Activated CD8-positive, alpha-beta memory T cell treated with anti-CD3 and anti-CD28 coated beads, Interleukin-2, amount 10 ng/mL, durations not matched to agents 7 days and 5 days (primary cell): ENCODE measurements at places on chromosomes 6 and 20. TPM values are rescaled to one million over a fixed set of nuclear protein-coding genes. Genes with fewer than 3 reads are reported as not detected.

SLC22A1 gene
- total RNA-seq, result 0.82 TPM

- H3K4me1 ChIP-seq, result no peaks in the 10 kb centered on the region
- no peak for DNase-seq
- no peak overlapping the region for H3K27ac ChIP-seq
- H3K27me3 ChIP-seq, result no peaks in the 10 kb centered on the region
- peaks cover 1% of the 10 kb centered on the region for H3K36me3 ChIP-seq
- no peak overlapping the region for H3K4me3 ChIP-seq
Observed at GRCh38 chr6:170036916-170037315, 254.0 kb downstream of the DLL1 start.

DNA sequence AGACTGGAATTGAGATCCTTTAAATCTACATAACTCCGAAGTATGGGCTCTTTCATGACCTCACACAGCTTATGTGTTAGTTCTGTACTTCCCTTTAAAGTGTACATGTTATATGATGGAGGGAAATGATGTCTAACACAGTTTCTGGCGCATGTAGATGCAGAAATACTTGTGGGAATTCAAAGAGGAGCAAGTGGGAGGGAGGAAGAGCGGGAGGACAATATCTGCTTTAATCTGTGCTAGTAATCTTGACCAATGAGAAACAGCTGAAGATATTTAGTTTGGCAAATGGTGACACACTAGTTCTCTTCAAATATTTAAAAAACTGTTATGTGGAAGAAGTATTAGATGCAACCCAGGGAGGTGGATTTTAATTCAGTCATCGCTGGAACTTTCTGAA, 62.9 kb upstream of the PLEKHG1 start:
- peaks cover 7% of the 10 kb centered on the region for H3K4me1 ChIP-seq
- peaks cover 25% of the 10 kb centered on the region for H3K27me3 ChIP-seq
- no peak for DNase-seq
- no peak overlapping the region for H3K4me3 ChIP-seq

AKAP7 gene
- 7.3 TPM for total RNA-seq

- no peaks in the 10 kb centered on the region for H3K36me3 ChIP-seq
- H3K4me3 ChIP-seq, result no peak overlapping the region
- no peak overlapping the region for H3K27ac ChIP-seq
Observed at GRCh38 chr6:3594201-3594600, 137.4 kb upstream of the SLC22A23 start.

DNA sequence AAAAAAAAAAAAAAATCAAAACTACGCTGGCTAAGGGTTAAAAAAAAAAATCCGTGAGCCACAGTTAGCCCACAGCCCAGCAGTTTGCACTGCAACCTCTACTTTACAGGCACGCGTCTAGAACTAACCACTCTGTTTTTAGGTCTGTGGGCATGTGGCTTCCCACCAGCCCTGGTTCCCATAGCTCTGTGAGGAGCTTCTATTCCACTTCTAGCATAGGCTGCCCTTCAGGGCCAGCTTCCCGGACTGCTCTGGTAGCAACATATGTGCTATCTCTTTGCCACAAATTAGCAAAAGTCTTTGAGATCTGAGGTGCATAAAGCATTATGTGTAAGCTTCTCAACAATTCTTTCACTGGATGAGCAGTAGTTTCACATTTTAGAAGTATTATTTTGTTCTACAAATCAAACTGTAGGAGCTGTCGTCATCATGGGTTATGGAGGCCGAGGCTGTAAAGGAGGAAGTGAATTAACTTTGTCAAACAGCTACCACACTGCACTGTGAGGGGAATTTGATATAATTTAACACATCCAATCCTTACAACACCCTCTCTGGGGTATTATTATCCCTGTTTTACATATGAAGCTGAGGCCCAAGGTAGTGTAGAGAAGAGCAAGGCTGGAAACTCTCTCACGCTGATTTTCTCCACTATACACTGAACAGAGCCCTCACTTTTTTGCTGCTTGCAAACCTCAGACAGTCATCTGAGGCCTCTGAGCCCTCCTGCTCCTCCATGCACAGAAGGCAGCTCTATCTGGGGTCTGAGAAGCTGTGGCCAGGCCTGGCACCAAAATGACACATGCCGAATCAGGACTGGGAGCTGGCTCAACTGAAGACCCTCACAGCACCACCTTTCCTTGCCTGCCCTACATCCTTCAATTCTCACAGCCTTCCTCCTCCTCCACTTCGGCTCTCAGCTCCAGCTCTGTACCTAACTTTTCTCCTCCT, 35.4 kb downstream of the MAN1A1 start:
- peak; percentile 91 for DNase-seq
- peaks cover 27% of the 10 kb centered on the region for H3K36me3 ChIP-seq
- peak overlapping the region; percentile 70 for H3K4me3 ChIP-seq
- H3K27ac ChIP-seq, result peak overlapping the region; percentile 97
- no peaks in the 10 kb centered on the region for H3K27me3 ChIP-seq

DNA sequence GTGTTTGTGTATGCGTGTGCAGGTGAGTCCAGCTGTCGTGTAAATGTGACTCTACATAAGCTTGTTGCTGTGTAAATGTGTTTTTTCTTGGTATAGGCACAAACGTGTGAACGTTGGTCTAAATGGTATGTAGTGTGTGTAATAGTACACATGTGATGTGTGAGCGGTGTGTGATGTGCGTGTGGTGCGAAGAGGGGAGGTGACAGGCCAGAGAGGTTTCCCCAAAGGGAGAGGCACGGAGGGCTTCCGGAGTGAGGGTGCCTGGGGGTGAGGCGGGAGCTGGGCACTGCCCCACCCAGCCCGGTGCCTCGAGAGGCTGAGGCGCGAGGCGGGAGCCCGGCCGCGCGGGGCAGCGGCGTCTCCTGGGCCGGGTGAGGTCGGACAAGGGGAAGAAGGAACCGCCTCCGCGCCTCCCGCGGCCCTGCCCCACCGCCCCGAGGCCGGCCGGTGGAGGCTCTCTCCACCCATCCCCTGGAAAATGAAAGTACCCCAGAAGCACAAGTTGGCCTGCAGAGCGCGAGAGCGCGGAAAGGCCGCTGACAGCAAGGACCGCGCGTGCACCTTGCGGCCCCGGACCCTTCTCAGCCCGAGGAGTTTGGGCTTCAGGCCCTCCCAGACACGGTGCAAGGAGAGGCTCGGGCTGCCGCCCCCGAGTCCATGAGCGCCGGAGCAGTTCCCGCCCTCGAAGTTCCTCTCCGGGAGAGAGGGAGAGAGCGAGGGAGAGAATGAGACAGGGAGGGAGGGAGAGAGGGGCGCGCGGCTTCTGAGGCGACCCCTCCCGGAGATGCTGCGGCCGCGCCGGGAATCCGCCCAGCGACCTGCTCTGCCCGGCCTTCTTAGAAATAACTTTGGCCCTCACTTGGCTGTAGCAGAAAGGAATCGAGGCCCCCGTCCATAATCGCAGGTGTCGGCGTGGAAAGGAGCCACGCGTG, 43.2 kb upstream of the OSTM1 start:
- H3K4me1 ChIP-seq, result peaks cover 54% of the 10 kb centered on the region
- H3K27ac ChIP-seq, result no peak overlapping the region
- peak overlapping the region; percentile 78 for H3K4me3 ChIP-seq
- peaks cover 91% of the 10 kb centered on the region for H3K27me3 ChIP-seq
- peaks cover 2% of the 10 kb centered on the region for H3K36me3 ChIP-seq
- DNase-seq, result peak; percentile 56

B3GALT4 gene
- total RNA-seq, result 20.5 TPM

GRCh38 chr6:154962753-154963152, 32.4 kb upstream of the TIAM2 start:
- DNase-seq, result no peak
- H3K4me3 ChIP-seq, result no peak overlapping the region
- H3K27me3 ChIP-seq, result no peaks in the 10 kb centered on the region
- no peak overlapping the region for H3K27ac ChIP-seq

DNA sequence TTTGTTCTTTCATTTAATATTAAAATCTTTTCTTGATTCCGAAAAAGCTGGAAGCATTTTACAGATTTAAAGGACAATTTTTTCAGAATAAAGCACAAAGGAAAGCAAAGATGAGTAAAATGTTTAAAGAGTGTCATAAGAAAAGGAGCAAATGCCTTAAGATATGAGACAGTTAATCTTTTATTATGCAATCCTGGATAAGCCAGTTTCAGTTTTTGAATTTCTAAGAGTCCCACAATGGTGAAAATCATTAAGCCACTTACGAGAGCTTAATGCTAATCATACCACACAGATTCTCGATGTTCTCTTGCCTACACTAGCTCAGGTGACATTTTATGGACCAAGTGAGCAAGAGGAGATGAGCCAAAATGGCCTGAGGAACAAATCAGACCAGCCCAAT, 103.7 kb upstream of the RNF217 start:
- H3K4me3 ChIP-seq, result no peak overlapping the region
- no peaks in the 10 kb centered on the region for H3K36me3 ChIP-seq
- no peaks in the 10 kb centered on the region for H3K27me3 ChIP-seq
- H3K27ac ChIP-seq, result no peak overlapping the region
- no peaks in the 10 kb centered on the region for H3K4me1 ChIP-seq

- DNase-seq, result no peak
- H3K27ac ChIP-seq, result no peak overlapping the region
- H3K36me3 ChIP-seq, result no peaks in the 10 kb centered on the region
- H3K4me1 ChIP-seq, result no peaks in the 10 kb centered on the region
- no peaks in the 10 kb centered on the region for H3K27me3 ChIP-seq
Observed at GRCh38 chr6:163904186-163904585, 489.7 kb downstream of the QKI start.

DNA sequence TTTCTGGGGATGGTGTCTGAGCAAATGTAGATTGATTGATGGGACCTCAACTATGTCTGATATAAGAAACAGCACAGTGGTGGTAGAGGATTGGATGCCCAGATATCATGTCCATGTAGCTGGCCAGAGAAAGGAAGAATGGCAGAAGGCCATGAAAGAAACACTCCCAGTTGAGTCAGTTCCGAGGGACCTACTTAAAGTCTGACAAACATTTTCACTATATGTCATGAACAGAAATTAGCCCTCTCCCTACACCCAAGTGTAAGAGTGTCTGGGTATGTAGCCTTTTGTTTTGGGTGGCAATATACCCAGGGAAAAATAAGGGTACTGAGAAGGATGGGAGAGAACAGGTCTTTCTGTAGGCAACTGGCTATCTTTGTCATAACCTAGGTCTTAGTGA, 434.2 kb downstream of the BCKDHB start:
- H3K27me3 ChIP-seq, result no peaks in the 10 kb centered on the region
- DNase-seq, result no peak
- H3K4me3 ChIP-seq, result no peak overlapping the region
- peaks cover 30% of the 10 kb centered on the region for H3K4me1 ChIP-seq
- no peak overlapping the region for H3K27ac ChIP-seq

DNA sequence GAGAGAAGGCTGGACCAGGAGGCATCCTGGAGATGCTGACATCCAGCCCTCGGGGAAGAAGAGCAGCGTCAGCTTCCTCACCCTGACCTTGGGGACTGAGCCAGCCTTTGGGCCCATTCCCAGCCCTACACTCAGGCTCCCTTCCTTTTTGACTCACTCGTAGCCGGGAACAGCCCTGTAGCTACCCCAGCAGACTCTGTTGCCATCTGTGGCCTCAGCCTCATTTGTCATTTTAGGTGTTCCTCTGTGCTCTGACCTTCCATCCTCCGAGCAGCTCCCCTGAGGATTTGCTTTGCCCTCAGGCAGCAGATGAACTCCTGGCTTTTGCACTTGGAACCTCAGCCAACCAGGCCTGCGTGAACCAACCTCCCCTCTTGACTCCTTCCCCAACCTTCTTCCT, 67.5 kb downstream of the ELOVL2 start:
- H3K4me1 ChIP-seq, result no peaks in the 10 kb centered on the region
- no peaks in the 10 kb centered on the region for H3K36me3 ChIP-seq
- no peak for DNase-seq
- H3K4me3 ChIP-seq, result no peak overlapping the region

- no peaks in the 10 kb centered on the region for H3K36me3 ChIP-seq
- no peak for DNase-seq
- H3K27ac ChIP-seq, result no peak overlapping the region
- peaks cover 7% of the 10 kb centered on the region for H3K4me1 ChIP-seq
- no peaks in the 10 kb centered on the region for H3K27me3 ChIP-seq
Observed at GRCh38 chr6:134457941-134458340, 140.0 kb upstream of the SGK1 start.

- no peak overlapping the region for H3K4me3 ChIP-seq
- H3K27me3 ChIP-seq, result peaks cover 4% of the 10 kb centered on the region
- no peak overlapping the region for H3K27ac ChIP-seq
Observed at GRCh38 chr6:148455225-148455624, 112.6 kb downstream of the SASH1 start.

GRCh38 chr6:4511641-4512020, 264.6 kb upstream of the CDYL start:
- no peak for DNase-seq
- no peak overlapping the region for H3K4me3 ChIP-seq
- H3K27me3 ChIP-seq, result no peaks in the 10 kb centered on the region

TRAPPC3L gene
- total RNA-seq, result not detected

POLR1C gene
- total RNA-seq, result 48.2 TPM

GGTLC1 gene
- total RNA-seq, result not detected

DNA sequence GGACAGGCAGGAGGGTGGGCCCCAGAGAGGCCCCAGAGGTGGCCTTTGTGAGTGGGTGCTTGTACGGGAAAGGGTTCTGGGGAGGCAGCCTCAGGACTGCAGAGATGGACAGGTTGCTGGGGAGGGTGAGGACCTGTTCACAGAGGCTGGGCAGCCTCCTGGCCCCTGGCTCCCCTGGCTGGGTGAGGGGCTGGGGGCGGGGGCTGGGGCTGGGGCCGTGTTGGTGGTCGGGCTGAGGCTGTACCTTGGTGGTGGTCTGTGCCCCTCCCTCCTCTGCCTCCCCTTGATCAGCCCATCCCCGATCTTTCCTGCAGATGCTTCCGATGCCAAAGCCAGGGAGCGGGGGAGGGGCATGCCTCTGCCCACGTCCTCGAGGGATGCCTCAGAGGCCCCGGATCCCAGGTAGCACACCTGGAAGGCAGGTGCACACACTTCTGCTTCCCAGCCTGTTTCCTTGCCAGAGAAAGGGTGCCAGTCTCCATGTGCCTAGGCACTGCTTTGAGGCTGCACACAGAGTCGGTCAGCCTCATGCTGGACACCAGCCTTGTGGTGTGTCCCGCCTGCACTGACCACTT, 4.8 kb downstream of the TCEA2 start:
- H3K27ac ChIP-seq, result peak overlapping the region; percentile 70
- DNase-seq, result no peak
- H3K36me3 ChIP-seq, result peaks cover 2% of the 10 kb centered on the region
- no peak overlapping the region for H3K4me3 ChIP-seq

DNA sequence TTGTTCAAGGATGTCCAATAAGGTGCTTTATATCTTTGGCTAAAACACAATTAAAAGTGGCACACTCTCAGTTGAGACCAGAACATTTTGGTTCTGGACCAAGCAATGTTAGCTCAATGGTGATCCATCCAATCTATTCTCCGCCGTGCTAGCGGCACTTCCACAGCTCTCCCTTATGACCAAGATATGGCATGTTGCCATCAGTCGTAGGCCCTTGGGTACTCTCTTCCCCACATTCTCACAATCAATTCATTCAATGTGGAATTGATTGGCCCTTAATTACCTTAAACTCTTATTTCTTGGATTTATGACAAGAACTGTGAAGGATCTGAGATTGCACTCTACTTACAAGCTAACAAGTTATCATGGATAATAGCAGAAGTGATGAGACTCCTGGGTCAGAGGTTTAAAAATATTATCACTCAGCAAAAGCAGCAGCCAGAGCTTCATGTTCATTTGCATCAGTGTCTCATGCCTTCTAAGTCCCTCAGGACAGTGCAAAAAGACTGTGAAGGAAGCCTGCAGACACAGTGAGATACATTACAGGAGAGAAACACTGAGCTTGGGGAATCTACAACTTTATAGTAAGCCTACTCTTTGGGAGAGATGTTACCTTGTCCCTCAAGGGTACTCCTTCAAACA, 80.0 kb upstream of the ARG1 start:
- no peaks in the 10 kb centered on the region for H3K27me3 ChIP-seq
- no peaks in the 10 kb centered on the region for H3K4me1 ChIP-seq
- DNase-seq, result no peak
- H3K4me3 ChIP-seq, result no peak overlapping the region
- no peaks in the 10 kb centered on the region for H3K36me3 ChIP-seq

GRCh38 chr20:43028470-43028869, 161.2 kb downstream of the PTPRT start:
- H3K27ac ChIP-seq, result no peak overlapping the region
- H3K4me1 ChIP-seq, result no peaks in the 10 kb centered on the region
- H3K27me3 ChIP-seq, result no peaks in the 10 kb centered on the region
- no peak for DNase-seq
